ENCODE measurements at places on chromosomes 3 and 15.

DNA sequence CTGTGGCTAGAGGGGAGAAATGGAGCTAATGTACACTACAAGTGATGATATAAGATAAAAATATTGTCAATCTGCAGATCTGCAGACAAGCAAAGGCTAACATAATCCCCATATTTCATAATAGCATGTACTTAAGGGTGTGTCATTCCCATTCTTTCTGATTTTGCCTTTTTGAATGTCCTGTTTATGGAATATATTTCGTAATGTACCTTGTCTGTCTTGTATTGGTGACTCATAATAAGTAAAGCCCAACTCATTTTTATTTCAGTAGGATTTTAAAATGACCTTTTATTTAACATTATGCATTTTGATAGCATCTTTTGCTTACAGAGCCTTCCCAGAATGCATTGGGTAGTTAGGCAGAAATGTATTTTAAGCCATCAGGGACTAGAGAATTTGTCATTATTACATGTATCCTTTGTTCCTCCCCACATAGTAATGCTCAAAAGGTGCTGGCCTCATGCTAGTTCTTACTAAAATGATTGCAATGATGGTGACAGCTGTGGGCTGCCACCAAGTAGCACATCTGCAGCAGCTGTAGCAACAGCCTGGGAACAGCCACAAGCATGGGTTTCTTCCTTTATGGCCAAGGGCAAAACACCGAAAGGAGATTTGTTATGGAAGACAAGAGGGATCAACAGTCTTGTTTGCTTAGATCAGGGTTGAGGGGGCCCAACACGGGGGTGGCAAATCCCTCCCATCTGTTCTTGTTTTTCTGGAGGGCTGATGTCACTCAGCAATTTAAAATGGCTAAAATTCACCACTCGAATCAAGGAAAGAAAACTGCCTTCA, 188.5 kb downstream of the CADPS start:
- DNase-seq = peak; percentile 19

DNA sequence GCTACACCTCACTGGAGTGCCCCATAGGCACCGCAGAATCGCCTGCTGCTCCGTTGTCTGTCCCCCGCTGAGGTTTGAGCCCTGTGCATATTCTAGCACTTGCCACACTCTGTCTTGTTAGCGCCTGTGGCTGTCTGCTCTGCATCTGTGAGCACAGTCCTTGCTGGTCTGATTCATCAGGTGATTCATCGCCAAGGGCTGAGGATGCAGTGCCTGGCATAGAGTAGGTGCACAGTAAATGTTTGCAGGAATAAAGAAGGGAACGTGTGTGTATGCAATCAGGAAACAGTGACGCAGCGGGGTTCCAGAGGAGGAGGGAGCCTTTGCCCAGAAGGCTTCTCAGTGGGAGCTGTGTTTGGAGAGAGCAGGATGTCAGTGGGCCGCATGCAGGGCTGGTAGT, 124.0 kb upstream of the PLXNA1 start:
- DNase-seq = peak; percentile 31

DNA sequence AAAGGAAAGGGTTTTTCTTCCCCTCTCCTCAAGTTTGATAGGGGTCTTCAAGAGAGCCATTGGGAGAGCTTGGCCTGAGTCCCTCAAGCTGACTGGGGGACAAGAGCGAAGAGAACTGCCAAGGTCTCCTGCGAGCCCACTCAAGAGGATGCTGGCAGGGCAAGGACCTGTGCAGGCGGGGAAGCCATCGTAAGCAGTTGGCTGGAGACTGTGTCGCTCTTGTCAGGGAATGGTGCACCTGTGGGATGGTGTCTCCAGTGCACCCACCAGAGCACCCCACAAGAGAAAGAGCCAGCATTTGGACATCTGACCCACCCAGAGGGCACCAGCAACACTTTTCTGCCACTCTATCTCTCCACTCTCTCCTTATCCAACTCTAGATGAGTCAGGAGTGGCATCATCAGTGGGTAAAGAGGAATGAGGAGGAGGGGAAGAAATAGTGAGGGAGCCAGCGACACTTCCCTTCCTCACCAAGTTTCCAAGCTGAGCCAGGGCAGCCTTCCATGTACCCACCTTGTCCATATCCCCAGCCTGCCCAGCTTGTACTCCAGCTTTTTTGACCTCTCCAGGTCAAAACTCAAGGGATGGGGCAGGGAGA, 13.6 kb upstream of the XIRP1 start:
- no peak for DNase-seq

DNA sequence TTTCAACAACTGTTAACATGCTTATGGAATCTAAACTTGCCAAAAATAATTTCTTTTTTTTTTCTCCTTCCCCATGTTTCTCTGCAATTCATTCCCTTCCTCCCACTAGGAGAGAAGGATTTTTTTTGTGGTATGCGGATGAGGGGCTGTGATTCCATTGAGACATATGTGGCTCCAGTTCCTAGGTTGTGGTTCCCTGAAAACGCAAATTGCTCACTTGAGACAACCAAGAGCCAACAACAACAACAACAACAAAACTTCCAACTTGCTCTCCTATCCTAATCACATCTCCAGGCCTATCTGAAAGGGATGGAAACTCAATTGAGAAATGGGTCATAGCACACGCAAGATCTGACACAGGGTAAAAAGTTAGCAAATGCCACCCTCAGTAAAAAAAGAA, 406.5 kb upstream of the TGFBR2 start:
- DNase-seq = peak; percentile 49

All from stromal cell of bone marrow (primary cell).